ENCODE measurements at places on chromosomes 13 and 19. TPM values are rescaled to one million over a fixed set of nuclear protein-coding genes. Genes with fewer than 3 reads are reported as not detected.

DNA sequence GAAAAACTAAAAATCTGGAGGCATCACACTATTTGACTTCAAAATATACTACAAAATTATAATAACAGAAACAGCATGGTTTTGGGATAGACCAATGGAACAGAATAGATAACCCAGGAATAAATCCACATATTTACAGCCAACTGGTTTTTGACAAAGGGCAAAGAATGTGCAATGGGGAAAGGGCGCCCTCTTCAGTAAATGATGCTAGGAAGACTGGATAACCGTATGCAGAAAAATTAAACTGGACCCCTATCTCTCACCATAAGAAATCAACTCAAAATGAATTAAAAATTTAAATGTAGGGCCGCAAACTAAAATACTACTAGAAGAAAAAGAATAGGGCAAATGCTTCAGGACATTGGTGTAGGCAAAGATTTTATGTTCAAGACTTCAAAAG lies 440.5 kb upstream of the SGCG start:
- DNase-seq = no peak

POLR1G gene
- total RNA-seq = 6.3 TPM

DNA sequence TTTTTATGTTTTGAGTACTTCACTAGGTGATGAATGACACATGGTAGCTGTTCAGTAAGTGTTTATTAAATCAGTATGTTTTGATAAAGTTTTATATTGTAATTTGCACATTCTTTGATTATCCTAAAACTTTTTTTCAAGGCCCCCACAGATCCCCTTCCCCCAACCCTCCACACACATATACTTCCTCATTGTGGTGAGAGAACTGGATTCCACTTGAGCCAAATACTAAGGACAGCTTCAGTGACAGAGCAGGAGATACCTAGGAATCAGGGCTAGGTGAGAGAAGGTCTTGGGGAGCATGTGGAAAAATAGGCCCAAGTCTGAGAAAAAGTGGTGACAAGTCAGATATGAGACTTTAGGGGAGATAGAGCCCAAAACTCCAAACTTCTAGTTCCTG lies 174.6 kb downstream of the TDRD3 start:
- no peak for DNase-seq

DNA sequence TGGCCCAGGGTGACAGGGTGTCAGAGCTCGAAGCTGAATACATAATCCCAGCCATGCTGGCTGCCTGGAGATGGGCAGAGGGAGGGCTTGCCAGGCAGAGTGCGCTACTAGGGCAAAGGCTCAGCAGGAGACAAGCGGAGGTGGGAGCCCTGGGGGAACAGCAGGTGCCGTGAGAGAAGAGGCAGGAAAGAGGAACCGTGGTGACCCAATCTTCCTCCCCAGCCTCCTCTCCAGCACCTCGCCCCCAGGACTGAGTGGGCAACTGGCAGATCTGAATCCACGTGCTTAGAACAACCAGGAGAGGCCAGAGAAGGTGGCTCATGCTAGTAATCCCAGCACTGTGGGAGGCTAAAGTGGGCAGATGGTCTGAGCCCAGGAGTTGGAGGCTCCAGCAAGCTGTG lies 11.0 kb upstream of the CCL25 start:
- no peak for DNase-seq

DNA sequence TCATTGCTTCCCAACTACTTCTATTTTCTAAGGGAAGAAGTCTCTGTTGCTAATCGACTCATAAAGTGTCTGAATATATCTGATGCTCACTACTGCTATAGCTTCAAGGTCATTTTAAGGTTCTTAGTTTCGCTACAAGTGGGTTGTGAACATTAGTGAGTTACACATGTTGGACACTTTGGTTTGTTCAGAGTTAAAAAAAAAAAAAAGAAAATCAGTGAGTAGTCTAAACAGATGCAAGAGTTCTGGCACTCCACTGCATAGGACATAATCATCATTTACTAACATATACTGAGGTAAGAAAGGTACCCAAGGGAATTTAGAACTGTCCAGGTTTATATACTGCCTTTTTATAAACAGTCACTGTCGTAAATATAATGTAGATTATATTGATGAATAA lies 108.8 kb downstream of the KLF12 start:
- DNase-seq = no peak

- no peak for DNase-seq
Observed at GRCh38 chr19:44803442-44804428, 5.2 kb upstream of the BCAM start.

GTF2F2 gene
- 15.0 TPM for total RNA-seq

- DNase-seq = peak; percentile 84
Observed at GRCh38 chr19:37691881-37692504, 27.6 kb downstream of the ZNF607 start.

DNA sequence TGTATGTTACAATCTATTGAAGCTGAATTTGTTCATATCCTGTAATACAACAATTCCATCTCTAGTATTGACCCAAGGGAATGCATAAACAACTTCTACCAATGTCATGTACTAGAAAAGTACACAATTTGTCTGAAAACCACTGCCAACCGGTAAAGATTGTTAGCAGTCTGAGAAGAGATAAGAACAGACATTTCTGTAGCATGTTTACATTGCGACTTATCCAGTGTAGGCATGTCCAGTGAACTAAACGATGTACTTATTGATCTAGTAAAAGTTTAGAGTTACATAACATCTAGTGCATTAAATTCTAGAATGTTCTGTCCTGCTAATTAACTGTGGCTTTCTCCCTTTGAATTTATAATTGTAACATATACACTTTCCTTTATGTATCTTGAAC lies 425.9 kb downstream of the SLITRK6 start:
- no peak for DNase-seq

DNA sequence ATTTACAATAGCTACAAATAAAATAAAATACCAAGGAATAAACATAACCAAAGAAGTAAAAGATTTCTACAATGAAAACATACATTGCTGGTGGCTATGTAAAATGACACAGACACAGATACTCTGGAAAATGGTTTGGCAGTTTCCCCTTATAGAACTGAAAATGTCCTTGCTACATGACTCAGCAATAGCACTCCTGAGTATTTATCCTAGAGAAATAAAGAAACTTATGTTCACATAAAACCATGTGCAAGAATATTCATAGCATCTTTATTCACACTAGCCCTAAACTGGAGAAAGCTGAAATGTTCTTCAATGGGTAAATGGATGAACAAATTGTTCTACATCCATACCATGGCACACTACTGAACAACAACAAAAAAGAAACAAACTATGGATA lies 100.2 kb upstream of the RFC3 start:
- no peak for DNase-seq

- DNase-seq = no peak
Observed at GRCh38 chr13:75938811-75939560, 302.9 kb downstream of the LMO7 start.

DNA sequence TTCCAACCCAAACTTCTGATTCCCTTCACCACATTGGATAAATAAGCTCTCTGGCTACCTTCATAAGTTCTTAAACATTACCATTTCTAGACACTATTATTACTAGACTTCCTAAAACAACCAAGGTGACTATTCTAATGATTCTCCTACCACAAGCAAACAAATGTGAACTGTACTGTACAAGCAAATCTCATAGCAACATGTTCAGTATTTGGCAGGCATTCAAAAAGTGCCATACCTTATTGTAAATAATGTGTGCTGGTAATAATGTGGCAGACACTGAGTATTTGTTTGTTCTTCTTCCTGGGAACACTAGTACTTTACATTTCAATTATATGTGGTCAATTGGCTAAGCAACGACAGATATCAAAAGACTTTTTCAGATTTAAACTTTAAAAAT lies 986.0 kb upstream of the SPRY2 start:
- no peak for DNase-seq

SYCN gene
- total RNA-seq = not detected

DNA sequence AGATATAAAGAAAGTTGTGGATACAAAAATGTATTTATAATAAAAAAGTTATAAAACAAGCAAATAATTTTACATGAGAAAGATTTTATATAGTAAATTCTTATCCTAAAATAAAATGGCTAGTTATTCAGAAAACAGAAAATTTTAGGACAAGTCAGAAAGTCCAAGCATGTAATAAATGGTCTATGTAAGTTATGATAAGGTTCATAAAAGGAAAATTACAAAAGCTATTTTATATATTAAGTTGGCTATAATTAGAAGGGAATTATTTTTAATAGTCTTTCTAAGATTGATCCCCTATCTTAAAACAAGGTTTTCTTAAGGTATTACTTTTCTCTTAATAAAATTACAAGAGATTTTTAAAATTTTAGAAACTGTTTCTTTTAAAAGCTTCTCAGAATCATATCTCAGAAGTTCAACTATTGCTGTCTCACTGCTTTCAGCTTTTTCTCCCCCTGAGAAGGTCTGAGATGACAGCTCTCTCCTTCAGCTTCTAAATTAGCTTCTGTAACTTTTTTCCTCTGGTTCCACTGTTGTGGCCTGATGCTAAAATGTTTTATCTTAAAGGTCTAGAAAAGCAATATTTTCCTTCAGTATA lies 8.7 kb downstream of the CCDC169 start:
- DNase-seq = no peak

RNF113B gene
- total RNA-seq = not detected

ZGLP1 gene
- total RNA-seq = 3.9 TPM

GRCh38 chr19:29917911-29918310 lies 24.1 kb upstream of the URI1 start:
- no peak for DNase-seq

RNF17 gene
- not detected for total RNA-seq

- no peak for DNase-seq
Observed at GRCh38 chr13:32472194-32472621, 44.3 kb upstream of the N4BP2L1 start.

- DNase-seq = no peak
Observed at GRCh38 chr13:67120872-67121531, 109.1 kb downstream of the PCDH9 start.

- no peak for DNase-seq
Observed at GRCh38 chr13:22110368-22110767, 439.5 kb downstream of the FGF9 start.

LILRA5 gene
- total RNA-seq = not detected

DNA sequence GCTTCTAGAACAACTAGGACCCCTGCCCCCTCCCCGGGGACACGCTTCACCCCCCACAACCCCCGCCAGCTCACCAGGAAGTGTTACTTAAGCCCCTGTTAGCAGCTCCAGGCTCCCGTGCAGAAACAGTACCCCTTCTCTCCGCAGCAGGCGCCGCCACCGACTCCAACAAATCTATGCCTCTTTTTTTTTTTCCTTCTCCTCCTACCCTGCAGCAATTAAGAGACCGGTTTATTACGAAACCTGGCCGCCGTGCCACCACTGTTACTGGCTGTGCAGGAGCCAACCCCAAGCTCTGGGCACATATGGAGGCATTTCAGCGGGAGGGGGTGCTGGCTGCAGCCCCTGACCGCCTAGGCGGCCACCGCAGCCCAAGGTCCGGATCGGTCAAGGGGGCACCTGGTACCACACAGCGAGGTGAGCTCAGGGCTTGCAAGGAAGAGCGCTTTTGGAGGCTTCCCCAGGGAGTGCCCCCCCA lies 2.4 kb downstream of the GADD45B start:
- no peak for DNase-seq

Data from activated naive CD8-positive, alpha-beta T cell treated with anti-CD3 and anti-CD28 coated beads, Interleukin-2, amount 10 ng/mL, durations not matched to agents 7 days and 5 days (primary cell).